Stomach (tissue), 19 donors: ENCODE measurements at places on chromosomes 2 and 18. TPM values are rescaled to one million over a fixed set of nuclear protein-coding genes. Genes with fewer than 3 reads are reported as not detected.

ASXL3 gene
- 0.28 TPM for polyA plus RNA-seq

DNA sequence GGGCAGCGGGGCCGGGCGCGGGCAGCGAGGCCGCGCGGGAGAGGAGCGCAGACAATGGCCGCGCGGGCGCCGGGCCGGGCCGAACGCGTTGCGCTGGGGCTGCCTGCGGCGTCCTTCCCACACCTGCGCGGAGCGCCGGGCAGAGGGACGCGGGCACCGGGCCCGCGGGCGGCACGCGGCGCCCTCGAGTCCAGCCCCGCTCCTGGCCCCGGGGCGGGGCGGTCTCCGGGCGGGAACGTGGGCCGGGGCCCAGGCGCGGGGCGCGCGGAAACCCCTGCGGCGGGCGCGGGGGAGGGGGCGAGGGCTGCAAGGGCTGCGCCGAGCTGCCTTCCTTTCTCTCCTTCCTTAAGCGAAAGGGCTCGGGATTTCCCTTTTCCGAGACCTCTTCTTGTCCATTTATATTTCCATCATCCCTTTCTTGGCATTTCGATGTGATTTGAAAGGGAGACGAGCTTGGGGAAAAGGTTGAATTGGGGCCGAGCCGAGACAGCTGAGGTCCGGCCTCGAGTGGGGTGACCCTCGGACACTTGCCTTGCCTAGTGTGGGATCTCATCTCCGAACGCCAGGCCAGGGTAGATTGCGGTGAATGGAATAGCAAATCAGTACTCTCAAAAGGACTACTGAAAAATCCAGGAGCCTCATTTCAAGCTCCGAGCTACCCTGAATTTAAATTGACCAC lies 676 bp downstream of the KLHL23 start:
- H3K4me1 ChIP-seq, result peaks cover 7% of the 10 kb centered on the region
- H3K27ac ChIP-seq, result no peak overlapping the region
- H3K4me3 ChIP-seq, result peak overlapping the region; percentile 66
- H3K27me3 ChIP-seq, result no peaks in the 10 kb centered on the region

DNA sequence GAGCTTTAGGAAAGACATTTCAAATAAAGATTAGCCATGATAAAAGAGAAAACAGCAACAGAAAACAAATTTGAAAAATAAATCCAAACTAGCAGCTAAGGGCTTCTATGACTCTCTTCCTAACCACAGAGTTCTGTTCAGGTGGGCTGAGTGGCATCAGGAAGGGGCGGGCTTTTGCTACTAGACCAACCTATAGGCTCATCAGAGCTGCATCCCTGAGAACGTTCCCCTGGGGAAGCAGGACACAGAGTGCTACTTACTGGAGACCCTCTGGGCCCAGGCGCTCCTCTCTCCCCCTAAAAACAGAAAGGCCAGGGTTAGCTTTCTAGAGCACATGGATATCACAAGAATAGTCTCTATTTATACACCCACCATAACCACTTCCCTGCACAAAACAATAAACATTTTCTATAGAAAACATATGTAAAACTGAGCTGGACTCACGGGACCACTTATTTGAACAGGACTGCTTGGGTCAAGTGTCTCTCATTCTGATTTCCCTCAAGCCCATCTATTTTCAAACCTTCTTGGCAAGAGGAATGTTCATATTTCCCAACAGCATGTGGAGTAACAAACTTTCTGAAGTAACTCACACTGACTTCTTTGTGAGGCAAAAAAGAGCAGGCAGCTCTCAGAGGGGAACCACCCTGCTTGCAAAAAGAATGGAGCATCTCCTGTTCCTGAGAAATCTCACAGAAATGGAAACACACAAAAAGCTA lies 78.9 kb upstream of the LMAN1 start:
- DNase-seq, result no peak
- H3K36me3 ChIP-seq, result no peaks in the 10 kb centered on the region
- H3K4me3 ChIP-seq, result no peak overlapping the region
- H3K27ac ChIP-seq, result no peak overlapping the region
- no peaks in the 10 kb centered on the region for H3K27me3 ChIP-seq

HOXD4 gene
- polyA plus RNA-seq, result 0.25 TPM

ASAP2 gene
- polyA plus RNA-seq, result 9.8 TPM

GRCh38 chr2:156343940-156344301 lies 11.4 kb upstream of the NR4A2 start:
- DNase-seq, result no peak
- H3K4me3 ChIP-seq, result no peak overlapping the region
- peaks cover 32% of the 10 kb centered on the region for H3K4me1 ChIP-seq
- no peaks in the 10 kb centered on the region for H3K27me3 ChIP-seq

M1AP gene
- not detected for polyA plus RNA-seq

DNA sequence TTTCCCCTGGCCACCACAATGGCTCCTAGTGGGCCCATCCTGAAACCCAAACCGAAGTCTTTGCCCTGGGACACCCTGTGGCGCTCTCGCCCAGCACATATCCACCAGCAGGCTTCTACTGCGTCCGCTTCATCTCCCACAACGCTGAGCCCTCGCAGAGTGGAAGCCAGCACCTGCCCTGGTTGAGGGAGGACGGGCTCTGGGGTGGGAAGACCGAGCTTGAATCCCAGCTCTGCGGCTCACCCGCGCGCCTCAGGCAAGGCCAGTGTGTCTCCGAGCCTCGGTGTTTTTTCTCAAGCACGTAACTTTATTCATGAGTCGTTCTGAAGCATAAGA lies 15.6 kb downstream of the KLF11 start:
- peaks cover 15% of the 10 kb centered on the region for H3K4me1 ChIP-seq
- no peaks in the 10 kb centered on the region for H3K27me3 ChIP-seq
- H3K36me3 ChIP-seq, result peaks cover 20% of the 10 kb centered on the region
- H3K27ac ChIP-seq, result peak overlapping the region; percentile 74
- H3K4me3 ChIP-seq, result no peak overlapping the region
